Adrenal gland (tissue), 19 donors: ENCODE measurements at places on chromosomes 6 and 20.
A peak's percentile ranks its signal among the peaks of the same experiment; 100 is the strongest.

DNA sequence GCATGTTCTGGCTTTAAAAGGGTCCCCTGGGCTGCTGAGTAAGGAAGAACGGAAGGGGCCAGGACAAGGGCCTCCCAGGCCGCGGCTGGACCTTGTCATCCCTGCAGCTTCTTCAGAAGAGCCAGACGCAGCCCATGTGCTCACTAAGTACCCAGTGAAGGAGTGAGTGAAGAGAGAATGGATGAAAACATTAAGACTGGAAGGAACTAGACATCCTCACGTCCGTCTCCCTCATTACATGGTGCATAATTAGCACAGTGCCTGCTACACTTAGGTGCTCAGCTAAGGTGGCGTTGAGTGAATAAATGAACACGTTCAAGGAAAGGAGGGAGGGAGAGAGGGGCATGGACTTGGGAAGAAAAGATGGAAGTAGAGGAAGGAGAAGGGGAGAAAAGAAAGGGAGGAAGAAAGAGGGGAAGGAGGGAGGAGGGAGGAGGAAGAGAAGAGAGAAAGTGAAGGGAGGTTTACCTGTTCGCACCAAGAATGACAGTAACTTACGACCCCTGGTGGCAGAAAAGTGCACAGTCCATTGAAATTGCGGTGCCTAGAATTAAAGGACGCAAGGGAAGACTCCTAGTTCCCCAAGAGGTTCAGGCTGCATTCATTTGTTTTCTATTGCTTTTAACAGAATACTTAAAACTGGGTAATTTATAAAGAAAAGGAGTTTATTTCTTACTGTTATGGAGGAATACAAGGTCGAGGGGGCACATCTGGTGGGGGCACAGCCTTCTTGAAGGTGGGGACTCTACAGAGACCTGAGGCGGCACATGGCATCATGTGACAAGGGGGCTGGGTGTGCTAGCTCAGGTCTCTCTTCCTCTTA, 8.0 kb downstream of the TP53RK start:
- peak; percentile 93 for DNase-seq

DNA sequence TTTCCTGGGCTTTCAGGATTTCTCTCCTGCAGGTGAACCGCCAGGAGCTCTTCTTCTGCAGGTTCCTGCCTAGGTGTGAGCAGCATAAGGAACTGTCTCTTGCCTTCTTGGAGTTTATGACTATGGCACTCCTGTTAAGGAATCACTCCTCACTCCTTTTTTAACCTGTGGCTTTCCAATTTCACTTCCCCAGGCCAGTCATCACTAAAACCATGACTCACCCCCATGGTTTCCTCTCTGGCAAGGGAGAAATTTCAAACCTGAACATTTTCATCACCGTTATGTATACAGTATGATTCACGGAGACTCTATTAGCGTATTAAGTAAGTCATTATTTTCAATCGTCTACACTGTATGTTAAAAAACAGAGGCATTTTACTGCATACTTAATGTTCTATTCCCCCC, 78.2 kb upstream of the ARID1B start:
- DNase-seq = no peak

- no peak for DNase-seq
These were observed 335.4 kb downstream of the COL12A1 start for GRCh38 chr6:74870403-74870802.

GRCh38 chr20:24488064-24488799, 18.8 kb downstream of the SYNDIG1 start:
- DNase-seq = no peak

- DNase-seq = no peak
These were observed 366.5 kb upstream of the ARID1B start for GRCh38 chr6:156410649-156411048.

- no peak for DNase-seq
These were observed 37.8 kb downstream of the PTPRK start for GRCh38 chr6:128482642-128483041.

DNA sequence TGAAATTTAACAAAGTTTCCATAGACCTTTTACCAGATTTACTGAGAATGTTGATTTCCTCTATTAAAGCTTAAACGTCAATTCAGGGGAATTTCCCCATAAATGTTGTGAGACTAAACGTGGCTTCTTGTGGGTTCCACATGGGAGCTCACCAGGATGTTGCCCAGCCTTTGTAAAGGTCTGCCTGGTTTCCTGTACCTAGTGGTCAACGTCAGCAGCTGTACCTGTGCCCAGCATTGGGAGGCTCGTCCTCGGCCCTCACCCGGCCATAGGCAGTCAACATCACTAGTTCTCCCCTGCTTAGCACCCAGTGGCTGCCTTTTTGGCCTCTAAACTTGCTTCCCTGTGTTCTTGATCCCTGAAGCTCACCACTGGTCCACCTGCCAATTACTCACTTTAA, 22.1 kb upstream of the CD83 start:
- no peak for DNase-seq
